Astrocyte of the spinal cord (primary cell): ENCODE measurements at places on chromosomes 5 and 9.

- peak; percentile 62 for DNase-seq
Observed at GRCh38 chr9:133782157-133783130, 44.3 kb upstream of the SARDH start.

DNA sequence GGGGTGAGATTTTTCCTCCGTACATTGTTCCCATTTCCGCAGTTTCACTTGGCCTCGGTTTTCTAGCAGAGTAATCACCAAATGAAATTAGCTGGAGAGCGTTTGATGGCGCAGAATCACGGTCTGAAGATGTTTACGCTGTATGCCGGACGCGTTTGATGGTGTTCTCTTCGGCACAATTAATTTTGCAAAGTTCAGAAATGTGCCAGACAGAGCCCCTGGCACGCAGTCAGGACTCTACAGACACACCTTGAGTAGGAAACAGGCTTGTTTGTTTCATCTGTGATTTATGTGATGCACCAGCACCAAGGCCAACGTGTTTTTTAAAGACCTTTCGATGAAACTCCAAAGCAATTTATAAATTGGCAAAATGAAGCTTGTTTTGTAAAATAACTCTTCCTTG is 863 bp upstream of the LIFR start:
- no peak for DNase-seq

DNA sequence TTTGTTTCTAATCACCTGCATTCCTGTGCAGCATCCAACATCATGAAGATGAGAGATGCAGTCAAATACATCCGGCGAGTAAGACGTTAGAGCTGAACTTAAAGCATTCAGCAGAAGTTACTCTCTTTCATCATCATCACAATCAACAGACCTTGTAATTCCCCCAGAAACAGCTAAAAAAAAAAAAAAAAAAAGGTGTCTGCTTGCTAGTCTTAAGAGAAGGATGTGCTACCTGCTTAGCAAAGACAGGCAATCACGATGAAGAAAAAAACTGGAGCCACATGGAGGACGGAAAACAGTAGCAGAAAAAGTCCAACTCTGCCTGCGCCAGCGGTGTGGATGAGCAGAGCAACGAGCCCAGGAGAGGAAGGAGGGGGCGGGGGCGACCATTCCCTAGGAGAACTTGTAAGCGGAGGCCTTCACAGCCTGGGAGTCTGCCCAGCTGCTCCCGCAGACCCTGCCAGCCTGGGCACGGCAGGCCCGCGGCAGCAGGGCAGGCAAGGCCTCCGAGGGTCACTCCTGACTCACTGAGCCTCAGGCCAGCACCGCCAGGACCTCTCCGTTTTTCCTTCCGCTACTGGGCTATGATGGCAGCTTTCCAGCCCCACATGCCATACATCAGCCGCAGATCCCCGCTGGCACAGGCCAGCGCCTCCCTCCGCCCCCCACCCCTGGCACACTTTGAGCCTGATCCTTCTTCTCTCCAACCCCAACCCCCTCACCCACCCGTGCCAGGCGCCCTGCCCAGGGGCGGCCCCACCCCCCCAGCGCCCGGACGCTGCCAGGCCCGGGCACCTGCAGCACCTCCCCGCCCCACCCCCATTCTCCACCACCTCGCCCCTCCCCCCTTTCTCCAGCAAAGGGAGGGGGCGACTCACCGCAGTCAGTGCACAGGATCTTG is 1.4 kb downstream of the NRG2 start:
- DNase-seq: peak; percentile 48

DNA sequence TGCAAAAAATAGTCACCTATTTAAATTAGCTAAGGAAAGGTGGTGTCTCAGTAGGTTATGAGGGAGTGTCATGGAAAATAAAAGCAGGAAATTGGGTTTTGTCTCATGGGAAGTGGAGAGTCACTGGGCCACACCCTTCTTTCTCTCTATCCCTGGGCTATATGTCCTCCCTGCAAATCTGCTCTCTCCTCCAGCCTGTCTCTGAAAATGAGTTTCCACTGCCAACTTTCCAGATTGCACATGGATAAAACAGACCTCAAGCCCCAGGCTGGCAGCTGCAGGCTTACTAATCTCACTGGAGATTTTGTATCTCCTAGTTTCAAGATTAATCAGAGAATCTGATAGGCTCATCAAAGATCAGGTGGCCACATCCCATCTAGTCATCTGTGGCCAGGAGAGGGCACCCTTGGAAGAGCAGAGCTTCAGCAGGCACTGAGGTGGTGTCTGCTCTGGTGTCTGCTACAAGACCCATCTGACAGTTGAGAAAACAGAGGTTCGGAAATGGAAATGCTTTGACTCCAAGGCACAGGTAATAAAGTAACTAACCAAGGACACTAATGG is 178.9 kb downstream of the MSX2 start:
- DNase-seq: no peak
